Dermis microvascular lymphatic vessel endothelial cell (primary cell): ENCODE measurements at places on chromosomes 4 and X. TPM values are rescaled to one million over a fixed set of nuclear protein-coding genes. Genes with fewer than 3 reads are reported as not detected.
A peak's percentile ranks its signal among the peaks of the same experiment; 100 is the strongest.

GRCh38 chr4:124090021-124090420, 622.5 kb downstream of the ANKRD50 start:
- DNase-seq, result peak; percentile 69

- no peak for DNase-seq
Measured at GRCh38 chrX:82163701-82164100, 961.8 kb downstream of the SH3BGRL start.

The FOXP3 gene
- not detected in 2 replicates for total RNA-seq

The REELD1 gene
- total RNA-seq, result not detected in 2 replicates
